ENCODE measurements at places on chromosomes 11 and 22.

GRCh38 chr11:28697920-28698827 lies 590.0 kb downstream of the METTL15 start:
- peak; percentile 83 for DNase-seq

DNA sequence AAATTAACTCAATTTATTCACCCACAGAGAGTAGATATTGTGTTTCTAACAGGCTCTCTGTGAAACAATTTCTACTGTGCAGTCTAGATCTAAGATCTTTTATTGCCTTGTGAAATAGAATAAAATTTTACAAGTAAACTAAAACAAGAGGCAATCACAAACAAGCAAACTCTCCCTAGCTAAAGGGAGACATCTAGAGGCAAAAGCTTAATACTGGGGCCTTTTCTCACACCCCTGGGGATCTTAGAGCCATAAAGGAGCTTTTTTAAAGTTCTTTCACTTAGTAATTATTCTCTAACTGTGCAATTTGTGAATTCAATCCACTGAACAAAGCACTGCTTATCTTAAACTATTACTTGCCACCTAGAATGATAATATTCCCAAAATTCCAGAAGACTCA lies 19.7 kb downstream of the ALG9 start:
- no peak for DNase-seq

DNA sequence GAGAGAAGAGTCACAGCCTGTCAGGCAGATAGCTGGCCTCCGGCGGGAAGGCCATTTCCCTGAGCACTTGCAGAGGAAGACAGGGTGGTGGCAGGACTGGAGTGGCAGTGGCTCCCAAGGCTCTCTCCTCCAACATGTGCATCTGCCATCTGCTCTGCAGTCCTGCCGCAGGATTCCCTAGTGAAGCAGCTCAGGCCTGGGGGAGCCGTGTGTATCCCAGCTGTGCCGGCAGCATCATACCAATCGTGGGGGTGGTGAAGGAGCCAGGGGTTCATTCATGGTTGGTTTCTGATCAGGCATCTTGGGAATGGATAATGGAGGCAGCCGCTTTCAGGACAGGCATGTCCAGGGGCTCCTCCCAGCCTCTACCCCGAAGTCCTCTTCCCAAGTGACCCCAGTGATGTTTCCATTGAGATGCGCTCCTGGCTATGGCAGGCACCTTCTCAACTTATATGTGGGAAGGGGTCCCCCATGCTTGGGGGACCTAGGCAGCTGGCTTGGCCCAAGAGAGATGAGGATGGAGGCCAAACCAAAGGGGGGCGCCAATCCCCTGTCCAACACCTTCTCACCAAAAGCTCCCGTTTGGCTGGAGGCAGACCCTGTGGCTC lies 6.1 kb downstream of the TAGLN start:
- DNase-seq = peak; percentile 38

DNA sequence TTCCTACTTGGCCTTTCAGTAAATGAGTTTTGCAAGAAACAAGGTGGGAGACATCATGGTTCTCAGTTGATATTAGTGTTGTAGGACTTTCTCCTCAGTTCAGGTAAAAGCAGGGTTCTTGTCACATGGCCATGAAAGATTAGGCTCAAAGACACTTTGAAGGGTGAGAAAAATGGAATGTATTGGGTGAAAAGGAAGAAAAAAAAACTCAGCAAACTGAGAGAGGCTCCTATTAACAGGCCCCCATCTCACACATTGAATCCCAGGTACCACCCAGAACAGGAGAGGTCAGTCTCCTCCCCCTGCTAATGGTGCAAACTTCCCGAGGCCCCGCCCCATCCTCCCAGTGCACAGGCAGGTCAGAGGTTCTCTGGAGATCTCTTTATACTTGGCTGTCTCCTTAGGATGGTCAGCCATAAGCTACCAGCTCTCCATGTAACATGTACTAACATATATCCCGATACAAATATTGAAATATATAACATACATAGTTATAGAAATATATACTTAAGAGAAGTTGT lies 62.2 kb downstream of the MICAL2 start:
- DNase-seq = peak; percentile 29

GRCh38 chr11:45924036-45924915 lies 1.8 kb downstream of the LARGE2 start:
- DNase-seq = peak; percentile 8

- DNase-seq = no peak
These were observed 33.3 kb downstream of the ST14 start for GRCh38 chr11:130192845-130193267.

DNA sequence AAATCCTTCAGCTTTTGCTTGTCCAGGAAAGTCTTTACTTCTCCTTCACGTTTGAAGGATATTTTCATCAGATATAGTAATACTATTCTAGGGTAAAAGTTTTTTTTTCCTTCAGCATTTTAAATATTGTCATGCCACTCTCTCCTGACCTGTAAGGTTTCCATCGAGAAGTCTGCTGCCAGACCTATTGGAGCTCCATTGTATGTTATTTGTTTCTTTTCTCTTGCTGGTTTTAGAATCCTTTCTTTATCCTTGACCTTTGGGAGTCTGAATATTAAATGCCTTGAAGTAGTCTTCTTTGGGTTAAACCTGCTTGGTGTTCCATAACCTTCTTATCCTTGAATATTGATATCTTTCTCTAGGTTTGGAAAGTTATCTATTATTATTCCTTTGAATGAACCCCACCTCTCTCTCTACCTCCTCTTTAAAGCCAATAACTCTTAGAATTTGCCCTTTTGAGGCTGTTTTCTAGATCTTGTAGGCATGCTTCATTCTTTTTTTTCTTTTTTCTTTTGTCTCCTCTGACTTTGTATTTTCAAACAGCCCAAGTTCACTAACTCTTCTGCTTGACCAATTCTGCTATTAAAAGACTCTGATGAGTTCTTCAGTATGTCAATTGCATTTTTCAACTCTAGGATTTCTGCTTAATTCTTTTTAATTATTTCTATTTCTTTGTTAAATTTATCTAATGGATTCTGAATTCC lies 12.0 kb upstream of the WEE1 start:
- DNase-seq = no peak

GRCh38 chr11:1109918-1110705 lies 35.4 kb downstream of the MUC2 start:
- no peak for DNase-seq

GRCh38 chr11:46107780-46108179 lies 13.5 kb downstream of the PHF21A start:
- no peak for DNase-seq

DNA sequence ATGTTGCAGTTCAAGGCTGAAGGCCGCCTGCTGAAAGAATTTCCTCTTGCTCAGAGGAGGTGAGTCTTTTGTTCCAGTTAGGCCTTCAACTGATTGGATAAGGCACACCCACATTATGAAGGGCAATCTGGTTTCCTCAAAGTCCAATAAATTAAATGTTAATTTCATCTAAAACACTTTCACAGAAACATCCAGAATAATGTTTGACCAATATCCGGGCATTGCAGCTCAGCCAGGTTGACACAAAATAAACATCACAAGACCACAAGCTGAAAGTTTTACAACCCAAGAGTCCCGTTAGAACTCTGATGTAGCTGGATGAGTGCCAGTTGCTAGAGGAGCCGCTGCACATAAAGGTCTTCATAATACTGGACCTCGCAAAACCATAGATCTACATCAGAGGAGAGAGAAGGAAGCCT lies 64.9 kb upstream of the EED start:
- DNase-seq = no peak

DNA sequence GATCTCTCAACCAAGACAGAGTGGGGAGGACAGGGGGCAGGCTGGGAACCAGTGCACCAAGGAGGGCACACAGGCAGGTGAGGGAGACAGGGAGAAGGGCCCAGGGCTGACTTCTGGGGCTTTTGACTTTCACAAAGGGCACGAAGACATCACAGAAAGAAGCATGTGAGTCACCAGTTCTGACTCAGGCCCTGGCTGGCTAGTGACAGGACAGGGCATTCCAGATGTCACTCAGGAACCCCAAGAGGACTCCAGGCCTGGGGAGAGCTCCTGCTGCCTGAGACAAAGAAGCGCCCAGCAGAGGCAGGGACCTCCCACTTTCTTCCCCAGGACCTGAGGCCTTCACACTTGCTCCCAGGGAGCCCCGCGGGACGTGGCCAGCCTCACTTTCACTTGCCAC lies 497.2 kb downstream of the BUD13 start:
- DNase-seq = no peak

GRCh38 chr11:95148938-95149337 lies 59.3 kb downstream of the ENDOD1 start:
- DNase-seq = no peak

DNA sequence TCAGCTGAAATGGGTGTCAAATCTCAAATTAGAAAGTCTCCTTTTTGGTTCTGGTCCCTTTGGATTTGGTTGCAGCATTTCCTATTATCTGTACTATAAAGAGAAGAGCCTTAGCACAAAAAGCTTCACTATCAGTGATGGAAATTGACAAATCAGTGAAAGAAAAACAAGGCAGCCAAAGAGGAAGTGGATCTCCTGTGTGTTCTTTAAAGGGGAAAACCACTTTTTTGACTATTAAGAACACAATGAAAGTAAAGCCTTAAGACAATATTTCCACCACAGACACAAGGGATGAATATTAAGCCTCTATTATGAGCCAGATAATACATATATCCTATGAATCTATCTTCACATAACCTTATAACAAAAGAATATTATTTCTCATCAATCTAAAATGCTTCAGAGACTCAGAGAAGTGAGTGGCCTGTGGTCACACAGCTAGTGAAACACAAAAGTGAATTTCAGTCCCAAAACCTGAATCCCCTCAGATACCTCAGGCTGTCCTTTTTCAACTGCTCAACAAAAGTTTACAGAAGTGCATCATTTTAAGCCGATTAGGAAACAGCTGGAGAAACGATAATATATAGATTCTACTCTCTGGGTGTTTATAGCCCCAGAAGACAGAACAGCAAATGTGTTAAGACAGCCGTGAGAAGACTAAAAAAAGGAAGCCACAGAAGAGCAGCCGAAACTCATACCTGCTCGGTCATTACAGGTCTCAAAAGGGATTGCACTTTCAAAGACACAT lies 24.4 kb upstream of the FSHB start:
- DNase-seq = no peak

GRCh38 chr11:126434950-126435335 lies 79.5 kb downstream of the ST3GAL4 start:
- peak; percentile 36 for DNase-seq

- DNase-seq = no peak
These were observed 15.6 kb upstream of the RDX start for GRCh38 chr11:110311783-110312579.

GRCh38 chr11:12482839-12483238 lies 105.5 kb downstream of the PARVA start:
- no peak for DNase-seq

DNA sequence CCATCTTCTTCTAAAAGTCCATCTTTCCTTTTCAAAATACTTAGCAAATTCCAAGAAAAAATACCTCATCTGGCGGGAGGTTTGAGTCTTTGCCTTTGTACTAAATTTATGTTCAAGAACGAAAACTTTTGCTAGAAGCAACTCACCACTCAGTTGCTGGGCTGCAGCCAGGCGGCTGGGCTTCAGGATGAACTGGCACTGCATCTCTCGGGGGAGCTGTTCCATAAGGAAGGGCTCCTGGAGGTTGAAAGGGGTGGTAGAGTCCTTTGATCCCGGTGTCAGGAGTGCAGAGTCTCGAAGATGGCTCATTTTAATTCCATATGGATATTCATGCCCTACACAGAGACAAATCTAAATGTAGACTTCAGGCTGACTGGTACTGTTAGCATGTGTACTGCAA lies 105.8 kb downstream of the ARHGAP20 start:
- no peak for DNase-seq

- DNase-seq = no peak
These were observed 12.5 kb downstream of the GDPD5 start for GRCh38 chr11:75513250-75513649.

GRCh38 chr11:6458352-6459098 lies 15.2 kb downstream of the TRIM3 start:
- DNase-seq = no peak

GRCh38 chr11:1935156-1936071 lies 11.7 kb upstream of the MRPL23 start:
- DNase-seq = no peak

DNA sequence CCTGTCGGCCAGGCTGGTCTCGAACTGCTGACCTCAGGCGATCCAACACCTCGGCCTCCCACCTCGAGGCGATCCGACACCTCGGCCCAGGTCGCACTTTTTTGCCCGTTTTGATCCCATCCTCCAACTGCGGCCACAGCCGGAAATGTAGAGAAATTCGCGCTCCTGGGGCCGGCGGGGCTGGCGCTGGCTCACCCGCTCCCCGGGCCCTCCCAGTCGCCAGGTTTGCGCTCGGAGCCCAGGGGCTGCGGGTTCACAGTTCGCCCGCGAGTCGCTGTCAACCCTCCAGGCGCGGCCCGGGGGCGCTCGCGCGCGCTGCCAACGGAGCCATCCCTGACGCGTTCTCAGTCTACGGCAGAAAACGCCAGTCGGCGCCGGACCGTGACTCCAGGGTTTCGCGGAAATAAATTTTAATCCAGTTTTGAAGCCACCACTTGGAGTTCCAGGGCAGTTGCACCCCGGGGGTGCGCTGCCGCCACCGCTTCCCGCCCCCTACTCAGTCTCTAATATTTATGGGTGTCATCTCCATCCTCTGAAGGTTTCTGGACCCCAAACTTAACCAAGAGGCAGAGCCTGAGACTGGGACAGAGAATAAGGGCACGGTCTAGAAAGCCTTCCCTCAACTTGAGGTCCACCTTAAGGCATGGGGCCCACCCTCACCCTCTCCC lies 1.5 kb upstream of the KLHDC7B start:
- peak; percentile 93 for DNase-seq

- DNase-seq = no peak
These were observed 4.9 kb downstream of the NDUFC2 start for GRCh38 chr11:78074756-78075155.

DNA sequence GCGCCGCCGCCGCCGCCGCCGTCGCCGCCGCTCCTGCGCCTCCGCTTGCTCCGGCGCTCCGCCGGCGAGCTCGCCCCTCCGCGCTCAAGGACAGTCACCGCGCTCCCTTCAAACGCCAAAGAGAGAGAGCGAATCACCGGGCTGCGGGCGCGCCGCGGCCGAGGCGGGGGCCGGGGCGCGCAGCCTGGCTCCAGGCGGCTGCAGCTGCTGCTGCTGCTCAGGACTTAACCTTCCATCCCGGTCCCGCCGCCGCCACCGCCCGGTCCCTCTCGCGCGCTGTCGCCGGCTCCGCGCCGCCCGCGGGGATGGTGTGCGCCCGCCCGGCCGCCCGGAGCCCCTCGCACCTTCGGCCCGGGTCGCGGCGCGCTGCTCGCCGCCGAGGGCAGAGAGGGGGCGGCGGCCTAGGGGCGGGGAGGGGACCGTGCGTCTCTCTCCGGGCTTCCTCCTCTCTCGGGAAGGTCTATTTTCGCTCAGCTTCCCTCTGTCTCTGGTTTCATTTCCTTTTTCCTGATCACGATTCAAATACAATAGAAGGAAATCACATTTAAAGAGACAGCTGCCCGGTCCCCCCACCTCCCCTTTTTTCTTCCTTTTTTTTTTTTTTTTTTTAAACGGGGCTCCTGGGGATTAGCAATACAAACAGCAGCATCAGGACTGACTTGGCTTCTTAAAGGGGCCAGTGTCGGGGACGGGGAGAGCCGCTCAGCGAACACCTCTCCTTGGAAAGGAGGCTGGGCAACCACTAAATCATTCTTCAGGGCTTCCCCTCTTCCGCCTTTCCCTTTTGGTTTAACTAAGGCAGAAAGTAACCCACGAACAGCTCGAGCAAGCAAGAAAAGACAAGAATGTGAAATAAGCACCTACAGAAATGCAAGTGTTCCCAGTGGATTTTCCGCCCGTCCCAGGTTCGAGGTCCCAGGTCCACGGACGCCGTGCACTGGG lies 22.1 kb downstream of the LMO2 start:
- DNase-seq = peak; percentile 43

- no peak for DNase-seq
These were observed 49.5 kb upstream of the RRM1 start for GRCh38 chr11:4044976-4045646.
